ENCODE measurements at places on chromosomes 1 and 21. TPM values are rescaled to one million over a fixed set of nuclear protein-coding genes. Genes with fewer than 3 reads are reported as not detected.

DNA sequence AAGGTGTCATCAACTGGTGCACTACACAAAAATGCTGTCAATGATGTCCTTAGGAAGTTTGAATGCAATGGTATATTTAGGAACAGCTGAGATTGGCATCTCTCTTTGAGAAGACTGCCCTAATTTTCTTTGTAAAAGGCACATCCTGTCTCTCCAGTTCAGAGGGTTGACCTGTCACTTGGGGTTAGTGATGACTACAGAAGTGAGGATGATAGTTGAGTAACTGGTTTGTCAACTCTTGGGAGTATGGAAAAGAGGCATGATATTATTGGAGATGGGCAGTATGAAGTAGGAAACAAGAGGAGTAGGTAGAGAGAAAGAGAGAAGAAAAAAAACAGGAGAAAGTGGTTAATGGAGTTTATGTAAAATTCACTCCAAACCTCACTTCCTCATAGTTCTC, 40.4 kb upstream of the PIGC start:
- no peak for DNase-seq

GRCh38 chr1:33074193-33074945, 6.6 kb upstream of the AZIN2 start:
- DNase-seq = no peak

DNA sequence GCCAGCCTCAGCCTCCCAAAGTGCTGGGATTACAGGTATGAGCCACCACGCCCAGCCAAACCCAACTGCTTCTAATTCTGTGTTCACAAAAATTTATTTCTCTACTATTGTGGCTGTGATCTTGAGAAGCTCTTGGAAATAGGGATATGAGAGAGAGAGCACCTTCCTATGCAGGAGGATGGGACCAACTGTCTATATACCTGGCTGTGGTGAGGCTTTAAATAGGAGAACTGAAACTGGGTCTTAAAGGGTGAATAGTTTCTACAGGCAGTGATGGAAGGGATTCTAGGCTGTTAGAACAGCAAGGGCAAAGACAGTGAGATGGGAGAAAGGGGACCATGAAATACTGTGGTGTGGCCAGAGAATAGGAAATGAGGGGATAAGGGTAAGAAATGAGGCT, 8.3 kb upstream of the PTCH2 start:
- DNase-seq = no peak

FAM3B gene
- not detected for total RNA-seq
